Progenitor cell of endocrine pancreas (in vitro differentiated cells): ENCODE measurements at places on chromosomes 16 and 17.

- no peak for DNase-seq
Measured at GRCh38 chr17:7184647-7185046, 5.5 kb upstream of the ASGR1 start.

- no peak for DNase-seq
Measured at GRCh38 chr17:21370430-21370829, 5.7 kb upstream of the KCNJ12 start.

DNA sequence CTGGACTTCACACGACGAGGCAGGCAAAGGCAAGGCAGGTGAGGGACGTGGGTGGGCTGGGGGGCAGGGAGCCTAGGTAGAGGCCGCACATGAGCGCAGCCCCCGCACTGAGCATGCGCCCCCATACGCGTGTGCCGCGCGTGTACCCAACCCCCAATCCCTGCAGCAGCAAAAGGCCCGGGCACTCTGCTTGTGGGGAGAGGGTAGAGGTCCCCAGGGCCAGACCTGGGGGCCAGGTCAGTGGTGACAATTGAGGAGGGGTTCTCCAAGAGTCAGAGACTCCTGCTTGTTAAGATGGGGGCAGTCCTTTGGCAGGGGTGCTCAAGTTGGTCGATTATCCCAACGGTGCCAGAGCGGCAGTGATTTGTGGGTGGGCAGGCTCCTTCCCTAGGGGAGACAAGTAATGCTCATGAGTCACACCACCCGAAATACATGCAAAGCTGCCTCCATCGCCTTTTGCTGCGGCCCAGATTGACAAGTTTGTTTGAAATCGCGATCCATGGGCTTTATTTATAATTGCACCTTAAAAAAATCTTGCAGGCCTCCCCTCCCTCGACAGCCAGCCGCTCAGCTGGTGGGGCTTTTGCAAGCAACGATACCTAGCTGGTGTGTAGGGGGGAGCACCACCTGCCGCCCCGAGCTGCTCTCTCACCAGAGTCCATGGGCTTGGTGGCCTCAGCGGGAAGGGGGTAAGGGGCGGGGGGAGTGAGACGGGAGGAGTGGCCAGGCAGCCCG is 1.1 kb upstream of the GIT1 start:
- no peak for DNase-seq

- DNase-seq: peak; percentile 58
Measured at GRCh38 chr16:2147981-2148671, at the start of gene RAB26. TSS of gene RAB26 (plus strand) at chr16:2148625. CDS start at chr16:2148784, 159 bp downstream.

- no peak for DNase-seq
Measured at GRCh38 chr17:7403043-7403726, 712 bp downstream of the TMEM256 start.

GRCh38 chr17:79024901-79025737 is 1.1 kb downstream of the C1QTNF1 start:
- DNase-seq: no peak

GRCh38 chr17:81094509-81095382 is 59.8 kb downstream of the BAIAP2 start:
- DNase-seq: peak; percentile 44

GRCh38 chr17:57892146-57892819 is 42.4 kb upstream of the MRPS23 start:
- peak; percentile 91 for DNase-seq

GRCh38 chr17:78609191-78609641 is 32.0 kb upstream of the DNAH17 start:
- DNase-seq: no peak

- DNase-seq: no peak
Measured at GRCh38 chr17:83203472-83204221, 124.2 kb downstream of the METRNL start.

DNA sequence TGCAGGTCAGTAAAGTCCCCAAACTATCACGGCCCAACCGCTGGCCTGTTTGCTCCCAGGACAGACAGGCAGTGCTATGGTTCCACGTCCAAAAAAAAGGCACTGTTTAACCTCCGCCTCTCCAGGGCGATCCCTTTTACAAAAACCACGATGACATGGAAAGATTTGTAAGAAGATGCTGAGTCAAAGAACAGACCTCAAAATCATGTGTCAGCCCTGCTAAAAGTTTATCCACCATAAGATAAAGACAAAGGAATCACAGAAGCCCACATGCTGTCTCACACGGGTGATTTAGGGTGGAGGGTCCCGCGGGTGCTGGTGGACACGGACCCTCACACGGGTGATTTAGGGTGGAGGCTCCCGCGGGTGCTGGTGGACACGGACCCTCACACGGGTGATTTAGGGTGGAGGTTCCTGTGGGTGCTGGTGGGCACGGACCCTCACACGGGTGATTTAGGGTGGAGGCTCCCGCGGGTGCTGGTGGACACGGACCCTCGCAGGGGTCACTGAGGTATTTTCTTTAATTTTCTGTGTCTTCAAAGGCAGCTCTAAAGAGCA is 117.2 kb upstream of the METRNL start:
- DNase-seq: no peak

- DNase-seq: no peak
Measured at GRCh38 chr17:33205552-33205951, 87.5 kb downstream of the ASIC2 start.

GRCh38 chr16:46848768-46849764 is 18.1 kb upstream of the C16orf87 start:
- DNase-seq: no peak

GRCh38 chr17:40553694-40554534 is 11.4 kb downstream of the CCR7 start:
- DNase-seq: no peak

DNA sequence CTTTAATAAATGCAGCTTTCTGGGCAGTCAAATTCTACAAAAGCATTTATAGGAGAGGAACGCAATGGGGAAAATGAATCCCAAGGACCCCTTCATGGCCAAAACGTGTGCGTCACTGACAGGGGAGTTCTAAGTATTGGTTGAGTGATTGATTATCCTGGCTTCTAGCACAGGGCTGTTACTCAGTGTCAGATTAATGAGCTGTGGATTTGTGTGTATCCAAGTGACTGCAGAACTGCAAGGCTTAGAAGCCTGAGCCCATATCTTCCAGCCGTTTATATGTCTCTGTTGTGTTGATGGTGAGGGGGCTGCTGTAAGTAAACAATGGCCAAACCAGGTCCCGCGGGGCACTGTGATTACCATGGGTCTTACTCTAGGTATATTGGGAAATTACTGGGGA is 129.4 kb downstream of the SHISA9 start:
- DNase-seq: no peak

DNA sequence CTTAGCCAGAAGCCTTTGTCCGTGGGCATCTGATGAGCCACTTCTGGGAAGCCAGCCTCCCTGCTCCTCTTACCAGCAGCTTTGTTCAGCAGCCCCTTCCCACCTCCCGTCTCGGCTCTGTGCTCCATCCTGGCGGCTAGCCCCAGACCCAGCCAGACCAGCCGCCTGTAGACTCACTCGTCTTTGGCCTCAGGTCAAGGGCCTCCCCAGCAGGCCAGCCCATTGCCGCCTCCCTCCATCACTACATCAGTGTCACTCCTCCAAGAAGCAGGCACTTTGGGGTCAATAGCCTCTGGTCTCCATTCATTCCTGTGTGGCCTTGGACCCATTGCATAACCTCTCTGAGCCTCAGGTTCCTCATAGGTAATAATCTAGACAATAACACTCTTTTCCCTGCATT is 20.9 kb upstream of the CRHR1 start:
- DNase-seq: no peak

- DNase-seq: no peak
Measured at GRCh38 chr16:34802848-34803599, 1343.6 kb downstream of the TP53TG3F start.

DNA sequence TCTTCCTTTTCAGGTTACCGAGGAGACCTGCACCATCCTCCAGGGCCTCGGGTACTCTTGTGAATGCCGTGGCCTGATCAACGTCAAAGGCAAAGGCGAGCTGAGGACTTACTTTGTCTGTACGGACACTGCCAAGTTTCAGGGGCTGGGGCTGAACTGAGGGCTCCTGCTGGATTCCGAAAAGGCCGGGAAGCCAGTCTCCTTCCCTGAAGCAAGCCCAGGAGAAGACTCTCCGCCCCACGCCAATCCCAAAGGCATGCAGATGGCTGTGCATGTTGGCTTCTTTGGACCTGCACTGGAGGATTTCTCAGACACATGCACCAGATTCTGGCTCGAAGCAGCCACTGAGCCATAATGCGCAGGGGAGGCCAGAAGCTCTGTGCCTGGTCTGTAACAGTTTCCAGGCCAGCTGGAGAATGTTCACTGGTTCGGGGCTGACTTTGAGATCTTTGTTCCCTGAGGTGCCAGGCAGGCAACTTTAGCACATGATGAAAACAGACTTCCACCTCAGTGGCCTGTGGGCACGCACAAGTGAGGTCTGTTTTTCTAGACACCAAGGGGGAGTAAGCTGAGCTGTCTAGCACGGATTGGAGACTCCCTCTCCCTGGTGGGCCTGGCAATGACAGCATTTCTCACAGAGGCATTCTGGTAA is 49.1 kb downstream of the ADCY7 start:
- no peak for DNase-seq

- peak; percentile 28 for DNase-seq
Measured at GRCh38 chr17:74296548-74296936, 22.5 kb downstream of the DNAI2 start.

DNA sequence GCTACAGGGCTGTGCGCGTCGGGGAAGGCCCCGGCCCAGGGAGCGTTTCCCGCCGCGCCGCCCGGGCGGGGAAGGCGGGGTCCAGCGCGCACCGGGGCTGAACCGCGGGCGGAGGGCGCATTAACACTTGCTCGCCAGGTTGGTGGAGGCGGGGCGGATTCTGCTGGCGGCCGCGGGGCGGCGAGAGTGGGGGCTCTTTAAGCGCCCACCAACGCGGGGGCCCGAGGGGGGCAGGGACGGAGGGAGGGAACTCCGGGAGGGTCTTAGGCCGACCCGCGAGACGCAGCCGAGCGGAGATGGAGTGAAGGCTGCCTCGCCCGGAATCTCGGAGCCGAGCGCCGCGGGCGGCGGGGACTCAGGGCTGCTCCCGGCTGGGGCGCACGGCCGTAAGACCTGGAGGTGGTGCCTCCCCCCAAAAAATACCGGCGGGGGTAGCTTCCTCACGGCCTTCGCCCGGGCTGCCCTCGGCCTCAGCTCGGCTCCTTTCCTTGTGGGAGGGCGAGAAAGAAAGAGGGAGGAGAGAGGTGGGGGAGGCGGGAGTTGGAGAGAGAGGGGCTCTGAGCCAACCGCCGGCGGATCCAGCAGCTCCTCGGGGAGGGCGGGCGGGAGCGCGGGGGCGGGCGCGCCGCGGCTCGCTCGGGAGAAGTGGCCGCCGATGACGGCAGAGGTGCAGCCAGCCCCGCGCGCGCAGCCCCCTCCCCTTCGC is 415 bp upstream of the FOXF1 start:
- DNase-seq: no peak

- DNase-seq: no peak
Measured at GRCh38 chr16:50067290-50067853, 1.6 kb downstream of the HEATR3 start.

GRCh38 chr17:61670691-61671090 is 79.7 kb upstream of the NACA2 start:
- no peak for DNase-seq

DNA sequence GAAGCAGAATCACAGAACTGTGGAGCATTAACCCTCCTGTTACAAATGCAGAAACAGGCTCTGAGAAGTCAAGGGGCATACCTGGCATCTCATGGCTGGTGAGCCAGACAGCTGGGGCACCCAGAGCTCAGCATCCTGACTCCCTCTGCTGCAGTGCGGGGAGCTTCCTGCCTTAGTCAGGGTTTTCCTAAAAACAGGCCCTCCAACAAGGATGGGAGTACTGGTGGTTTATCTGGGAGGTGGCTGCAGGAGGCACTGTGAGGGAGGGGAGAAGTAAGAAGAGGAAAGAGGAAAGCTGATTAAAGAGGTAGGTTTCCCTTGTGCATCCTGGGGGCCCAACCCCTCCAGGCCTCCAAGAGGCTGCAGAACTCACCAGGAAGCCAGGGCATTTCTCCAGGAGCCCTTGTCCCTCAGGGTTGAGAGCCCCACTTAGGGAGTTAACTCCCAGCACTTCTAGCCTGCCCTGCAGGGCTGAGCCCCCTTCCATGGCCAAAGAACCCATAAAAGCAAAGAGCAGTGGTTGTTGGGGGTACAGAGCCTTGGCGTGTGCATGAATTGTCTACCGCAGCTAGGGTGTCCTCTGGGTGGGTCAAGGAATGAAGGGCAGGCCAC is 261.5 kb upstream of the RPL38 start:
- no peak for DNase-seq

GRCh38 chr17:80382956-80383355 is 32.0 kb upstream of the ENDOV start:
- no peak for DNase-seq

- DNase-seq: no peak
Measured at GRCh38 chr16:24540602-24541210, 1.3 kb downstream of the RBBP6 start.

DNA sequence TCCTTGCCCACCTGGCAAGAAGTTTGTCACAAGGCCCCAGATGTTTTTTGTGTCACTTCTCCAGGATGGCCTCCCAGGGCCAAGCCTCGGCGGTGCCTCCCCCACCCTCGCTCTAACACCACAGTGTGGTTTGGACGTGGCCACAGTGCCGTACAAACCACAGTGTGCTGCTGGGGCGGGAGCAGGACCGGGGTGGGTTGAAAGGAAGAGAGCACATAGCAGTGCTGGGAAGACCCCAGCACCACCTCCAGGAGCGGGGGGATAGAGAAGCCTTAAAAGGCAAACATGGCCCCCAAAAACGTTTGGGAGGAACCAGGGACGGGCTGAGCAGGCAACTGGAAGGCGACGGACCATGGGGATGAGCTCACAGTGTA is 5.0 kb upstream of the BCL6B start:
- no peak for DNase-seq

DNA sequence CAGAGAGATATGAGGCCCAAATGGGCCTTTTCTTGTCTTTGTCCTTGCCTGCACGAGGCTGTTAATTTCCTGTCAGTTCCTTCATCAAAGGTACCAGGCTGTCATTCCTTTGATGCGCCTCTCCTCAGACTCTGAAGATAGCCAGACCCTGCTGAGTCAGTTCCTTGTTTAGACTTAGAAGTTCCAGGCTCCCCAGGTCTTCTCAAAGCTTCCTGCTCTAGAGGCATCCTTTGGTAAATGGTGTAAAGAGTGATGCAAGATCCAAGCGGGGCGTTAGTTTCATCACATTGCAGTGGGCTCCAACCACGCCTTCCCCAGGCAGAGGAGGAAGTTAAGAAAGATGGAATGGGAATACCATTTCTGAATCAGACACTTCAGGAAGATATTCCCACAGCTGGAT is 4.0 kb upstream of the CDH11 start:
- DNase-seq: no peak

GRCh38 chr16:73735954-73736353 is 560.7 kb upstream of the PSMD7 start:
- DNase-seq: no peak

- no peak for DNase-seq
Measured at GRCh38 chr16:53826658-53827057, 122.7 kb downstream of the FTO start.

GRCh38 chr17:17400566-17401184 is 76.1 kb upstream of the MED9 start:
- DNase-seq: no peak

GRCh38 chr17:27199948-27200347 is 94.0 kb upstream of the WSB1 start:
- DNase-seq: no peak

- DNase-seq: no peak
Measured at GRCh38 chr17:82670661-82671450, 22.6 kb upstream of the WDR45B start.
